A549 treated with Mapracorat at 1 μM for 4 hours (cell line): ENCODE measurements at places on chromosomes 2 and 18. TPM values are rescaled to one million over a fixed set of nuclear protein-coding genes. Genes with fewer than 3 reads are reported as not detected.

The ZNF521 gene
- not detected in 5 replicates for total RNA-seq

The HMSD gene
- 0.06 to 0.60 TPM (median 0.30 TPM) in 4 of 5 replicates, not detected in the other for total RNA-seq

The EPAS1 gene
- total RNA-seq = 94.4 to 114 TPM (median 110 TPM) in 5 replicates

The FBXO36 gene
- 0.83 to 1.7 TPM (median 1.4 TPM) in 5 replicates for total RNA-seq

The IL37 gene
- total RNA-seq = not detected in 5 replicates

The EGR4 gene
- total RNA-seq = 0.20 to 0.34 TPM (median 0.28 TPM) in 5 replicates

The UXS1 gene
- total RNA-seq = 50.4 to 56.3 TPM (median 55.0 TPM) in 5 replicates

The LDLRAD4 gene
- total RNA-seq = 0.52 to 3.3 TPM (median 2.2 TPM) in 5 replicates

The CIB4 gene
- 0.31 to 0.38 TPM (median 0.35 TPM) in 3 of 5 replicates, not detected in the others for total RNA-seq

The KCNF1 gene
- 20.6 to 47.2 TPM (median 36.0 TPM) in 5 replicates for total RNA-seq

The LRRC30 gene
- not detected in 5 replicates for total RNA-seq

The TUBA3E gene
- 2.4 to 3.8 TPM (median 3.3 TPM) in 5 replicates for total RNA-seq

The INHA gene
- total RNA-seq = 0.08 to 0.65 TPM (median 0.39 TPM) in 5 replicates

The AMER3 gene
- total RNA-seq = not detected in 5 replicates

The IL1B gene
- total RNA-seq = 0.13 to 0.17 TPM (median 0.14 TPM) in 4 of 5 replicates, not detected in the other

The RAB27B gene
- 9.1 to 13.0 TPM (median 10.5 TPM) in 5 replicates for total RNA-seq

The SFTPB gene
- total RNA-seq = 0.05 to 0.53 TPM (median 0.09 TPM) in 5 replicates

The PRKAG3 gene
- not detected in 5 replicates for total RNA-seq
